NCI-H187 (cell line): ENCODE measurements at places on chromosomes 7 and 10.
A peak's percentile ranks its signal among the peaks of the same experiment; 100 is the strongest.

GRCh38 chr10:106643473-106643872, 521.0 kb downstream of the SORCS1 start:
- DNase-seq, result no peak

DNA sequence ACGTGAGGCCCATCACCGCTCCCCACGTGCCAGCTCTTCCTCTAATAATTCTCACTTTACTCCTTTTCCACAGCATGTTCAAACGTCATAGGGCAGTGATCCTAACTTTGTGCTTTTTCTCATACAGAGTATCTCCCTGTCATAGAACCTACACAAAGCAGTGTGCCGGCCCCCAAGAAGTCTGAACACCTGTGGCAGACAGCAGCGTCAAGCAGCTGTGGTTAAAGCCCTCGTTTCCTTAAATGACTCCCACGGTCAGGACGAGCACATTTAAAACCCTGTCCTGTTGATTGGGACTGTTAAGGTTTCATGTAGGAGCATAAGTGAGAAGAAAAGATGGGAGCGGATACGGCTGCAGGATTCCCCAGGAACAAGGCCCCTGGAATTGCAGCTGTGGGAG, 267.2 kb downstream of the DIP2C start:
- DNase-seq, result no peak

GRCh38 chr10:132526676-132527075, 10.9 kb upstream of the INPP5A start:
- no peak for DNase-seq

- no peak for DNase-seq
Measured at GRCh38 chr7:121102619-121103018, 114.1 kb downstream of the CPED1 start.

DNA sequence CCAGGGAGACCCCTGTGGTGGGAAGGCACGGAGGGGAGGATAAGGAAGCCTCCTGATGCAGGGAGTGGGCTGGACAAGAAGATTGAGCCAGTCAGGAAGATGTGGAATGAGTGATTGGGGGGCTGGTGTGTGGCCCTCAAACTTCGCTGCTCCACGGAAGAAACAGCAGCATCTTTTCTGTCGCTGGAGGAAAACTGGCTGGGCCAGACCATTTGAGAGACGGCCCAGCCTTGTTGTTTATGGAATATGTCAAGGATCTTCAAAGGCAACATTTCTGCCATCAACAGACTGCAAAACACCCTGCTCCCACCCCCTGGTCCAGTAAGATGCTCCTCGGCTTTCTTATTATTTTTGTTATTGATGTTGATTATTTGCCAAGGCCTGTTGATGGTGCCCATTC, 29.4 kb downstream of the PALD1 start:
- no peak for DNase-seq

- no peak for DNase-seq
Measured at GRCh38 chr7:7122033-7122478, 60.3 kb upstream of the C1GALT1 start.

- no peak for DNase-seq
Measured at GRCh38 chr10:20299034-20299736, 483.0 kb downstream of the PLXDC2 start.

- no peak for DNase-seq
Measured at GRCh38 chr7:106617860-106618259, 43.1 kb downstream of the CCDC71L start.

DNA sequence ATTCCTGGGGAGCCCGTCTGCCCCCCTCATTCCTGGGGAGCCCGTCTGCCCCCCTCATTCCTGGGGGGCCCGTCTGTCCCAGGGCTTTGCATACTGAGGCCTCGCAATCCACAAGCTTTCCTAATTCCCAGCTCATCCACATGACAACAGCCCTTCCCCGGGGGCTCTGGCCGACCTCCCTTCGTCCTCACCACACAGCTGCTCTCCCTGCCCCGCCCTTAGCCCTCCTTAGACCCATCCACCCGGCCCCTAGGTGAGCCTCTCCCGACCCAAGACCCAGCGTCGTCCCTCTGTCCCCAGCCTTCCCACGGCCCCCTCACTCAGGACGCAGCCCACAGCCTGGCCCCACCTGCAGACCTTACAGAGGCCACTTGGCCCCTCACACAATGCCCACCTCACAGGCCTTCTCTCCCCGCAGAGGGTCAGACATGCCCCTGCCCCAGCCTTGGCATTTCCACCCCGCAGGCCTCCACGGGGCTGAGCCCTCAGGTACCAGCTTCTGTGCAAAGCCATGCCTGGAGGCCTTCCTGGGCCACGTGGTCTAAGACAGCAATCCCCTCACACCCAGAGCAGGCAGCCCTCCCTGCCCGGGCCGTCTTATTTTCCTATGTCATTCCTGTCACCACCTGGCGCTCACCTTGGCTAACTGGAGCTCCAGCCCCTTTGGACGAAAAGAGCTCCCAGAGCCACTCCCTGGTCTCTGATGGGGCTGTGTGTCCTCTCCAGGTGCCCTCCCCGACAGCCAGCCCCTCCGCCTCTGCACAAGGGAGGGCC, 3.5 kb upstream of the FAM20C start:
- DNase-seq, result no peak

DNA sequence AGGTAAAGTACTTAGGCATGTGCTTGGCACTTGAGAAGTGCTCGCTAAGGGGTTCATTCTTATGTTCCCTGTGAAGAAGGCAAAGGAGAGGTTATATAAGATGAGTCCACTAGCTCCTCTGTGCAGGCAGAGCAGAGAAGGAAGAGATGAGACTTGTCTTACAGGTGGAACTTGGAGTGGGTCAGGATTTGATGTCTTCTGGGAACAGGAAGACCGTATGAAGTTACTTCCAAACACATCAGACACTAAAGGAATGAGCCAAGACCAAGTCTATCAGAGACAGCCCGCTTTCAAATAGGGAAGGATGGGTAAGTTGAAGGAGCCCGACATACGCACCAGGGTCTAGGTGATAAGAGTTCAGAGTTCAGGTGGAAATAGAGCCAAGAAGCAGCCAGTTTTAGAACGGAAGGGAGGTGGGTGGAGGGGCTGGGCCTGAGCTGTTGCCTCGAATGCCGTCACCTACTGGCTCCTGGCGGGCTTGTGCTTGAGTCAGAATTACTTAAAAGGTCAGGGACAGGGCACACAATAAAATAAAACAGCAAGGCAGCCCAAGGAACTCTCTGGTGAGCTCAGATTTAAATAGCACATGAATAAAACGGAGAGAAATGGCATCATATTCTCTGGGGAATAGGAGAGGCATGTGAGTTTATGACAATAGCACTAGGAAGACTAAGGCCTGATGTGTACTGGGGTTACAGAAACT, 56.1 kb upstream of the GRB10 start:
- no peak for DNase-seq

GRCh38 chr10:132070724-132071123, 5.0 kb downstream of the JAKMIP3 start:
- DNase-seq, result no peak

GRCh38 chr7:158251061-158251965, 336.3 kb downstream of the PTPRN2 start:
- peak; percentile 80 for DNase-seq

DNA sequence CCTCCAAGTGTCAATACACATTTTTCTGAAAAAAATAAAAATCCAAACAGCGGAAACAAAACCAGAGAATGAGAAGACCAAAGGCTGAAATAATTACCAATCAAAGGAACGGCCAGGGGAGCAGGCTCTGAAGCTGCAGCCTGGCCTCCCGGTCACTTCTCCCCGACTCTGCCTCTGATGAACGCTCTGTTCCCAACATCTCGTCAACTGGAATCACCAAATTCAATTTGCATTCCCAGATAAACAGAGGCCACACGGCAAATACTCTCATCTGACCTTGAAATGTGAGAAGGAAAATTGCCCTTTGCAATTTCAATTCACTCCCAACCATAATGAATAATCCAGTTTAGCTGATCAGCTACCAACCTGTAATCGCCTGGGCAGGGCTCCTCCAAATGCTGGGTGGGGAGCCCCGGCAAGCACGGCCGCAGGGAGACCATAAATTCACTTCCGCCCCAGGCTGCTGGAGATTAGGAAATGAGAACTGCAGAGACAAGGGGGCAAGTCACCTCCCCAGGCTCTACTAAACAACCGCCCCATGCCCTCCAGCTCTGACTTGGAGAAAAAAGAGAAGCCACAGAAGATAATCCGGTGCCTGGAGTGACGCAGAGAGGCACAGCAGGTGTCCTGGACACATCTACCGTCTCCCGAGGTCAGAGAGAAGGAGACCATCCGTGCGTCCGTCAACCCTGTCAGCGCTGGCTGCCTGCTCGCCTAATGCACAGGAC, 153.2 kb downstream of the MAD1L1 start:
- no peak for DNase-seq

DNA sequence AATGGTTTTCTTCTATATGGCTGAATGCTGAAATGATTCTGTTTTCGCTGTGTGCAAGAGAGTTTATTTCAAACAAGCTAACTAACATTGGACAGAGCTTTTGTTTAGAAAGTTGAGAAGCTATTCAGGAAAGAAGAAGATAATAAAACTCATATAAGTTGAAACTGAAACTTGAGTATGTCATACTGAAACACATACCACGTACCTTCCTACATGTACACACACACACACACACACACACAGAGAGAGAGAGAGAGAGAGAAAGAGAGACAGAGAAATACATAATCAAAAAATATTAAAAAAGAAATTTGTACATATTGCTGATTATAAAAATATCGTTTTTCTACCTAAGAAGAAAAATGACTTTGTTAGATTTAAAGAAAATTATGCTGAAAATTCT, 561.9 kb upstream of the KCND2 start:
- no peak for DNase-seq

DNA sequence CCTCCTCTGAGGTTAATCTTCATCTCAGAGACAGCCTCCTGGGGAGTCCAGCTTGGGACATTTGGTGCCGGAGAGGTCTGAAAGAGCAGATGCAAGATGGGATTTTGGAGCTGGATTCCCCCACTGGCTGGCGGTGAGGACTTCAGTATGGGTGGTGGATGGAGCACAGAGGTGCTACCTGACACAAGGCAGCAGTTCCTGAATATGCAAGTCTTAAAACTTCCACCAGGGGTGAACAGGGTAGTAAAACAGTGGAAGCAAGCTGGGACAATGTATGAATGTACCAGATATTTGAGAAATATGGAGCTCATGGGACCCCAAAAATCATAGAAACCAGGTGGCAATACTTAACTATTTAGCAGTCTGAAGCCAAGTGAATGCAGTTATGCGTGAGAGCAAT, 4.8 kb upstream of the TAF3 start:
- DNase-seq, result no peak

- no peak for DNase-seq
Measured at GRCh38 chr7:118259115-118259514, 34.6 kb downstream of the ANKRD7 start.

- DNase-seq, result peak; percentile 37
Measured at GRCh38 chr10:132232023-132232951, 45.5 kb downstream of the DPYSL4 start.

GRCh38 chr10:118531105-118531852, 64.2 kb downstream of the PRLHR start:
- no peak for DNase-seq

DNA sequence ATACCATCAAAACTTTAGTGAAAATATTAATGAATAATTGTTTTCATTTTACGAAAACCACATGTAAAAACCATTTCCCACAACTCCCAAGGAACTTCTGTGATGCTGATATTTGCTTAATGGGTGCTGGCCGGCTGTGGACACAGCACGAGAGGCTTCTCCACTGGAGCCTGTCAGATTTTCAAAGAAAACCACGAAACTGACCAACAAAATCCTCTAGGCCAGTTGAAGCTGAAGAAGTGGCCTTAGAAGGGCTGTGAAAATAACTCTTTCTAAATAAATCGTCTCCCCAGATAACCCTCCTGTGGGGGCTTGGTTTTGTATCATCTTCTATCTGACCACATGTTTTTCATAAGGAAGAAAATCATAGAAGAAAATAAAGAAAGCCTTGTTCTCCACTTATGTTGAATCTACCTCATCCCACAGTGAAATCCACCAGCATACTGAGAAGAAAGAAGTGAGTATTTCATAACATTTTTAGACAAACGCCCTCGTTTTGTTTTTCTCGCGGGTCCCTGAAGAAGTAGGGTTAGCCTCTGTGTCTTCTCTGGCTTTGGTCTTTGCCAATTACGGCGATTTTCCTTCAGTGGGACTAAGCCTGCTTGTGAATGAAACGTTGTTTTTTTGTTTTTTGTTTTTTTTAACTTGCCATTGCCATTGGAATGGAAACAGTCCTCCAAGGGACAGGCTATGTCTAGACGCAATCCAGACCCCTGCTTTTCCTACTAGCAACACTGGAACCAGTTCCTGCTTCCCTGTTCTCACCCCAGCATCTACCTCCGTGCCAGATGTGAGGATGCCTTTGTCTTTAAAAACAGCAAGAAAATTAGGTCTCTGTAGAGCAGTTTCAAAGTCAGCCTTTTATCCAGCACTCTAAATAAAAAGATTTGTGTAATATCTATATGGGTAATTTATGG, 123.9 kb downstream of the ADAM12 start:
- no peak for DNase-seq

DNA sequence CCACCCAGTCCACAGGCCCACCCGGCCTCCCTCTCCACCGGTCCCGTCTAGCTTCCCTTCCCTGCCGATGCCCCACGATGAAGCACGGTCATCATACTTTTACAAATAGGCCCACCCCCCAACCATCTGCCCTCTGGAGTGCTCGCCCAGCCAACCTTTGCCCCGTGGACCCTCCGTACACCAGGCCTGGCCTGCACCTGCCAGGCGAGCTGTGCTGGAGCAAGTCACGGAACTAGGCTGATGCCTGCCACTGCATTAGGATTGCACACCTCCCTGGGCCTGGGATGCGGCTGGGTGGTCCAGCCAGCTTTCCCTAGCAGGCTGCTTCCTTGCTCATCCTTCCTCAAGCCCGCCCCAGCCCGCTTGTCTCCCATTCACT, 44.7 kb downstream of the PPIF start:
- DNase-seq, result no peak

- no peak for DNase-seq
Measured at GRCh38 chr7:65983965-65984658, 2.1 kb upstream of the GUSB start.

GRCh38 chr7:12111422-12112405, 99.4 kb upstream of the TMEM106B start:
- no peak for DNase-seq

- no peak for DNase-seq
Measured at GRCh38 chr10:116748471-116748870, 6.1 kb upstream of the HSPA12A start.

- no peak for DNase-seq
Measured at GRCh38 chr7:151207315-151207714, 3.0 kb downstream of the H2BK1 start.

DNA sequence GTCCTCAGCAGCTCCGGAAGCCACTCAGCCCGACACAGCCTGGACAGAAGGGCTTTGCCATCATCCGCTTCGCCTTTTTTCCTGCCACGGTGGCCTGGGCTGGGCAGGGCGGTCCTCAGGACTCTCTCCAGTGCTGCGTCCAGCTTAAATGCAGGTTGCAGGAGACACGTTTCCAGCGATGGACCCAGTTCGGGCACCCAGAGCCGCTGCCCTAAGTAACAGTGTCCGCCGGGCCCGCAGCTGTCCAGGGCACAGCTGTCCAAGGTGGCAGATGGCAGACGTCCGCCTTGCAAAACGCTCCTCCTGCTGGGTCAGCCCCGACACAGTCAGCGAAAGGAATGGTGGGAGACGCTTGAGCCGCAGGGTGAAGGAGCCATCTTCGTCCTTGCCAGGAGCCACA, 37.0 kb upstream of the FOXL3 start:
- no peak for DNase-seq

- no peak for DNase-seq
Measured at GRCh38 chr10:35640474-35640873, 1.6 kb downstream of the FZD8 start.

- DNase-seq, result no peak
Measured at GRCh38 chr7:130489140-130489983, 2.5 kb upstream of the MEST start.

GRCh38 chr10:13594641-13595040, 7.9 kb downstream of the PRPF18 start:
- no peak for DNase-seq

GRCh38 chr10:97222326-97222961, 36.7 kb upstream of the SLIT1 start:
- no peak for DNase-seq
